ENCODE measurements at places on chromosomes 12 and 14. TPM values are rescaled to one million over a fixed set of nuclear protein-coding genes. Genes with fewer than 3 reads are reported as not detected.

The EML5 gene
- 0.51 TPM for total RNA-seq

The MAP1LC3B2 gene
- total RNA-seq, result not detected

The BHLHE41 gene
- 0.35 TPM for total RNA-seq

The RNF41 gene
- 32.7 TPM for total RNA-seq

The MYBPC1 gene
- total RNA-seq, result not detected

The ADAM21 gene
- 1.2 TPM for total RNA-seq

Data from airway epithelial cell (primary cell).